ENCODE measurements at places on chromosomes 16 and 17. TPM values are rescaled to one million over a fixed set of nuclear protein-coding genes. Genes with fewer than 3 reads are reported as not detected.

- no peak for DNase-seq
Measured at GRCh38 chr17:19709841-19710240, 6.5 kb downstream of the SLC47A2 start.

DNA sequence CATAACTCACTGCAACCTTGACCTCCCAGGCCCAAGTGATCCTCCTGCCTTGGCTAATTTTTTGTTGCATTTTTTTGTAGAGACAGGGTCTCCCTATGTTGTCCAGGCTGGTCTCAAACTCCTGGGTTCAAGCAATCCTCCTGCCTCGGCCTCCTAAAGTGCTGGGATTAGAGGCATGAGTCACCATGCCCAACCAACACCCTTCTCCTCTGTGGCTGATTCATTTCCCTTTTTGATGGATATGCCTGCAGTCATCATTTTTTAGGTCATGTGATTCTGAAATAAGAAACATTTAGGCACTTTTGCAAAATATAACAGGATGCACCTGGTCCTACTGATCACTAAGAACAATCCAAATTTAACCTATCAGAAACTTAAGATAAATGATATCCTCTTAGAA lies 44.0 kb upstream of the YPEL2 start:
- DNase-seq, result no peak

Gene CSH1
- not detected for polyA plus RNA-seq

DNA sequence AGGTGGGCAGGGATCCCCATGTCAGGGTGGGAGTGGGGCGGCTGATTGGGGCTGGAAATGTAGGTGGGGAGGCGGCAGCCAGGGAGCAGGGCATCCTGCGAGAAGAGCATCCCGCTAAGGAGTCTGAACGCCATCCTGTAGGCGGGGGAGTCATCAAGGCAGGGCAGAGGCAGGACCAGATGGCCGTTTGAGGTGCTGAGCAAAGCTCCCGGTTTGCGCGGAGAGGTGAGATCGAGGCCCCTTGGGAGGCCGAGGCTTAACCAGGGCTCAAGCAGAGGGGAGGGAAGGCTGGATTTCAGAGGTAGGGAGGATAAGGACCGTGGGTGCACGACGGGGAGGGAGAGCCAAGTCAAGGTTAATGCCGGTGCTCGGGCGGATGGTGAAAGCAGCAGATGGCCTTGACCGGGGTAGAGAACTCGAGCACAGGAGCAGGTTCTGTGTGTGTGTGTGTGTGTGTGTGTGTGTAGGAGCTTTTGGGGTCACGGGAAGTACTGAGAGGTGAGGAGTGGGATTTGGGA lies 472 bp upstream of the NME2 start:
- no peak for DNase-seq

DNA sequence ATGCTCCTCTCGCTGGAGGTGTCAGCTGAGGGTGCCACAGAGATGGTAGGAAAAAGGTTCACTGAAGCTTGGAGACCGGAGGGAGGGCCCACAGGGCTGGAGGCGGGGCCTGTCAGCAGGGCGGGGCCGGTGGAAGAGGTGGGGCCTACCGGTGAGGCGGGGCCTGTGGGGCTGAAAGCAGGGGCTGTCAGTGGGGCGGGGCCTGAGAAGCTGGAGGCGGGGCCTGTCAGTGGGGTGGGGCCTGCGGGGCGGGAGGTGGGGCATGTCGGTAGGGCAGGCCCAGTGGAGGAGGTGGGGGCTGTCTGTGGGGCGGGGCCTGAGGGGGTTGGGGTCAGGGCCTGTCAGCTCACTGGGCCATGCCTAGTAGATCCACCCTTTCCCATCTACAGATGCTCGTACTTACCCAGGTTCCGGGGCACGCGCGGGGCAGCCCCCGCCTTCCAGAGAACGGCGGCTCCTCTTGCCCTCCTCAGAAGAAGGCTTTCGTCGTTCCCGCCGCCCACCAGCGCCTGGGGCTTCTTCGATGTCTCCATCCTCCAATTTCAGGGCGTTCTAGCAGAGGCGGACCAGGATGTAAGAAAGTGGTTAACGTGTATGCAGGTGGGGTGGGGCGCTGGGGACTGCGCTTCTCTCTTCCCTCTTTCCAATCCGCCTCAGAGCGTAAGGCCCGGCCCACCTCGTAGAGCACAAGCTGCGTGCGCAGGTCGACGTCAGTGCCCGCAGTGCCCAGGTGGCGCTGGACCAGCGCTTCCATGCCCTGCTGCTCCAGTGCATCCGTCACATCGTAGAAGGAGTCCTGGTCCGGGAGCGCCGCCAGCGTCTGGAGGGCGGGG lies 9.8 kb downstream of the TMEM208 start:
- no peak for DNase-seq

Gene SSTR5
- polyA plus RNA-seq, result not detected

DNA sequence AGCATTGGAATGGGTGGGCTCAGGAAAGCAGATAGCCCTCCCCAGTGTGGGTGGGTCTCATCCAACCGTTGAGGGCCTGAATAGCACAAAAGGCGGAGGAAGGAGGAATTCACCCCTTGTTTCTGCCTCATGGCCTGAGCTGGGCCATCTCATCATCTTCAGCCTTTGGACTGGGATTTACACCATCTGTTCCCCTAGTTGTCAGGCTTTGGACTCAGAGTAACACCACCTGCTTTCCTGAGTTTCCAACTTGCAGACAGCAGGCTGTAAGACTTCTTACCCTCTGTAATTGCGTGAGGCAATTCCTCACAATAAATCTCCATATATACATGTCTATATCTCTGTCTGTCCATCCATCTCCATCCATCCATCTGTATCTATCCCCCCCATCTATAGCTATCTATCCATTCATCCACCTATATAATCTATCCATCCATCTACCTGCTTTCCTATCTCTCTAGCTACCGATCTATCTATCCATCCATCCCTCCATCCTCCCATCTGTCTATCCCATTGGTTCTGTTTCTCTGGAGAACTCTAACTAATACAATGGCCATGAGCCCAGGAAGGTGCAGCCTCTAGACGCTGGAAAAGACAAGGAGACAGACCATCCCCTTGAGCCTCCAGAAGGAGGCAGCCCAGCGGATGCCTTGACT lies 21.3 kb downstream of the DNAH17 start:
- no peak for DNase-seq

Gene PRAC2
- not detected for polyA plus RNA-seq

Gene TBC1D24
- polyA plus RNA-seq, result 15.1 TPM

DNA sequence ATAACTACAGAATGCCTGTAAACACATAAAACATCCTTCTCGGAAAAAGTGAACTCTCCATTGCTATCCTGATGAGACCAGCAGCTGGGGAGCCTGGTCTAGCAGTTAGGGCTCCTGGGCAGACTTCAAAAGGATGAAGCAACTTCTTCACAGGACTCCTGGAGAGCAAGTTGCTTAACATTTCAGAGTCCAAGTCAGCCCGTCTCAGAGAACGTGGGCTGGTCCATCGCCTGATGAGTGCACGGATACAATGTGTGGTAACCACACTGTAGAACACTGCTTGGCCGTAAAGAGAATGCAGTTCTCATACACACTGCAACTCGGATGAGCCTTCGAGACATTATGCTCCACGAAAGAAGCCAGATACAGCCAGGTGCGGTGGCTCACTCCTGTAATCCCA lies 52.7 kb downstream of the TMEM235 start:
- no peak for DNase-seq

DNA sequence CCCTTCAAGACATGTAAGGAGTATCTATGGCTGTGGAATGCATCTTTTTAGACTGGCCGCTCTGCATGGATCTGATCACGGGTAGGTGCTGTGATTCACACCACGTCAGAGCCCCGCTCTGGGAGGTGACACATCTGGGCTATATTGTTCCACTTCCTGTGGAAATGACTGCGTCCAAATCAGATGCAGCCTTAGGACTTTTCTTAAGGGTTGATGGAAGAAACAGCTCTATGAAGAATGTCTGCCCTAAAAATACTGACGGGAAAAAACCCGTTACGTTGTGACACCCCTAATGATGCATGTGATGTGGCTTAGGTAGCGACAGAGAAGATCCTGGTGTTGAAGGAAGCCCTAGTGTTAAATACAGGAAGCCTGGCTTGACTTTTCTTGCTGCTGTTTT lies 12.2 kb downstream of the BANP start:
- no peak for DNase-seq

DNA sequence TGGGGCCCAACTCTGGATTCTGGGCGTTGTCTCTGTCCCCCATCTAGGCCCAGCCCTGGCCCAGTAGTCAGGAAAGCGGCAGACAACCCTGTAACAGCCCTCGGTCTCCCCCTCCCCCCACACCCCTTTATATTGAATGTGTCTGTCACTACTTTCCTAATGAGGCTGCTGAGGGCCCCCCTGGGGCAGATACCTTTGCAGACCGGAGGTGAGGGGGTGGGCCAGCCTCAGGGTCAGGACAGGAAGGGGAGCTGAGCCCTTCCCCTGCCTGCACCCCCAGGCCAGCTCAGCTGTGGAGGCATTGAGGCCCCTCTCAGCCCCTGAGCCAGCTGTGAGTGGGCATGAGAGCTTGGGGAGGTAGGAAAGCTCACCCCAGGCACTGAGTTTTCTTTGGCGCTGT lies 17.1 kb downstream of the RAI1 start:
- no peak for DNase-seq

DNA sequence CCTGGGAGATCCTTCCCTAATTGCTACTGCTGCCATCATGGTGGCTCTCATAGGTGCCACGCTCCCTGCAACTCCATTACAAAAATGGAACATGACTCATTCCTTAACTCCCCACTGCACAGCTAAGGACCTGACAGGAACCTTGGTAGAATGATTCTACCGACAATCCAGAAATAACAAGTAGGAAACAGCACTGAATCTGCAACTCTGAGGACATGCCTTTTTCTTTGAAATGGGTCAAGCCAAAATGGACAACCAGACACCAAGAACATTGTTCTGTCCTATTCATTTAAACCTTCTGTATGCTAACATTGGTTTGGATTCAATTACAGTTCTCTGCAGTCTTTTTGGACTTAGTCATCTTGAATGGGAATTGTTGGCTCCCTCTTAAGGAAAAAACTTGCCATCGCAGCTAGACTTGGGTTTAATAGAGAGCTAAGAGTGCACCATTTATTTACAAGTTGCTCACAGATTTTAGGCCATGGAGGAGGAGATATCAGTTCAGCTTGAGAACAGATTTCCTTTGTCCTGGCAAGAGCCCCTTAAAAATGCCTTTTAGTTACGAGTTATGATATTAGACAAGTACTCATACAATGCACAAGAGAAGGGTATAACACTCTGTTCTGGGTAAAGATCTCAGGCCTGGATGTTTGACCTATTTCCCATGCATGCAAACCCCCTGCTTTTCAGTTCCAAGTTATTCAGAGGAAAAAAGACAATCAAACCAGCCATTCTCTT lies 20.9 kb upstream of the NSRP1 start:
- DNase-seq, result no peak

DNA sequence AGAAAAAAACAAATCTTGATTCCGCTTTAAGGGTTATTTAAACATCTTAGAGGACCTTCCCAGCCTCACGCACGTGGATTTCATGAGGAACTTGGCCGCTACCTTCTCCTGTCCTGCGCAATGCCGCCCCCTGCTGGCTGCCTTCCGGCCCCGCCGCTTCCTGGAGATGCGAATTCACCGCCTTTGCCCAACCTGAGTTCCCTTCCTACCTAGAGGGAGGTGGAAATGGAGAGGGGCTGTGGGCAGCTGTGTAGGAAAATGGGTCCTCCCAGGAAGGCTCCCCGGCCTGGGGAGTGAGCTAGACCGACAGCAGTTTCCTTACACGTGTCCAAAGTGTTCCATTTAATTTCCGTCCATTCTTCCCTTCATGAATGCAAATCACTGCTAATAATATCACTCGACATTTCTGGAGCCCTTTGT lies 1.0 kb upstream of the ABCC12 start:
- peak; percentile 33 for DNase-seq

GRCh38 chr17:55216888-55217287 lies 47.9 kb upstream of the HLF start:
- DNase-seq, result no peak

Gene TEKT1
- polyA plus RNA-seq, result 0.67 TPM

GRCh38 chr16:48062681-48063080 lies 93.1 kb downstream of the ABCC12 start:
- DNase-seq, result no peak

GRCh38 chr16:24534620-24535019 lies 4.7 kb upstream of the RBBP6 start:
- no peak for DNase-seq

GRCh38 chr17:21280081-21280518 lies 4.4 kb upstream of the MAP2K3 start:
- no peak for DNase-seq

- no peak for DNase-seq
Measured at GRCh38 chr16:80346111-80346632, 194.6 kb upstream of the DYNLRB2 start.

DNA sequence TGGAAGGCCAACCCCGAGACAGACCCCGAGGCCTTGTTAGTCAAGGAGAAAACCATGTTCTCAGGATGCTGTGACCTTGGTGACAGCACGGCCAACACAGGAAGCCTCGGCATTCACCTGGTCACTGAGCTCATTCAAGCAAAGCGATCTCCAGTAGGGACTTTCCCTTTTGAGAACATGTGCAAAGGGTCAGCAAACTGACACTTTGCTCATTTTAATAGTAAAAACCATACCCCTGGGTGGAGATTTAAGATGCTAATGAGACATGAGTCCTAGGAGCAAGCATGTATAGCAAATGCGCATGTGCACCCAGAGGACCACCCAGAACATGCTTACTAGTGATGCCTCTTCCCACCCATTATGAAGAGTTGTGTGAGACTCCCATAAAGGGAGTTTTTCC lies 5.7 kb upstream of the SULT1A2 start:
- DNase-seq, result no peak

DNA sequence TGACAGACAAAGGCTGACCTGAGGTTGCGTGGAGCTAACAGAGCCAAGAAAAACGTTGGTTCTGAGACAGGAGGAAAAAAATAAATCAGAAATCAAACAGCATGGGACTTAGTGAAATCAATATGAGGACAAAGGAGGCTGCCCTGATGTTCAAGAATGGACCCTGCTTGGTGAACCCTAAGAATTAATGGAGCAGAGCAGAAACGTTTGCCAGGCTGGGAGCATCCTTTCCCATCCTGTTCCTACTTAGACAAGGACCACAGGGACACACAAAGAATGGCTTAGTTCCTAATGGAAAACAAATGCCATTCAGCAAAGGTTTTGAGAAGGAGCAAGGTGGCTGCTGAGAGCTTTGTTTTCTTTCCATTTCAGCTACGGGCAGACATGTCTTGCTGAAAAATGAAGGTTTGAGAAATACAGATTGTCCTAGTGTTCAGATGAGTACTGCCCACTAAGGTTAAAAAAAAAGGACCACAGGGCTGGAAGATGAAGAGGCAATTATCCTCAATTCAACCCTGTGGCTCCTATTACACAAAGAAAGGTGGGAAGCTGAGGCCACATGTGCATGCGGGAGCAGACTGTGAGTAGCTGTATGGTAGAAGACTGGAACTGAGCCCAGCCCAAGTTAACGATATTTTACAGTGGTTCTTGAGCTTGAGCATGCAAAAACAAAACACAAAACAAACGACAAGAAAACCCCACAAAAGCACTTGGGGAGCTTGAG lies 230.1 kb downstream of the SLC39A11 start:
- DNase-seq, result no peak

Gene TBC1D3G
- not detected for polyA plus RNA-seq
